CD4-positive, alpha-beta T cell treated with Interleukin-2 at 100 ng/mL for 4 hours (primary cell): ENCODE measurements at places on chromosomes 1 and 21.

DNA sequence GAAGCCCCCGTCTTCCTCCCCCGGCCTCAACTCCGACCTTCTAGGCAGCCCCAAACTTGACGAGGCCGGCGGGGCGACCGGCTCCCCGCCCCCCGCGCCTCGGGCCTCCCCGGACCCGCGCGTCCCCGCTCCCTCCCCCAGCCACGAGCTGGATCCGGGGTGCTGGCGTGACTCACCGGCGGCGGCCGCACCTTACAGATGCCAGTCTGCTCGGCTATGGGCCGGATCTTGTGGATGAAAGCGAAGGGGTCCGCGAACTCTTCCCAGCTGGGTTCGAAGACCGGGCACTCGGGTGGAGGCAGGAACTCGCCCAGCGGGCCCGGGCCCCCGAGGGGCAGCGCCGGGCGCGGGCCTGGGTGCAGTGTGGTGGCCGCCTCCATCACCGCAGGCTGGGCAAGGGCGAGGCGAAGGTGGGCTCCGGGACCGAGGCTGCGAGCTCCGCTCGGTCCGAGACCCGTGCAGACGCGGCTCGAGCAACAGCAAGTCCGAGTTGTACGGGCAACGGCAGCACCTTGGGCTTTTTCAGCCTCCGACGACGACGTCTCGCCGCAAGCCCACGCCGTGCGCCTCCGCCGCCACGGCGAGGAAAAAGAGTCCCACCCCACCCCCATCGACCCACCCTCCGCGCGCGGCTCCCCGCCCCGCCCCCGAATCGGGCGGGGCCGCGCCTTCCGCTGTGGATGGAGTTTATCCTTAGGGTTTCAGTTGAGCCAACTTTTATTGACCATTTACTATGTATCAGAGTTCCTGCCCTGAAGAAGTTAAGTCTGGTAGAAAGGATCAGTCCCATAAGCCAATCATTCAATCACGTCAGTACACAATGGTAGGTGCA lies at the start of gene KDM5B:
Gene KDM5B (minus strand): TSS at position 496 of the 832 bp plus-strand sequence. CDS start 116 bp downstream, at position 380.
- peak; percentile 72 for DNase-seq

- DNase-seq, result no peak
Observed at GRCh38 chr1:168087696-168088095, 49.0 kb downstream of the GPR161 start.

DNA sequence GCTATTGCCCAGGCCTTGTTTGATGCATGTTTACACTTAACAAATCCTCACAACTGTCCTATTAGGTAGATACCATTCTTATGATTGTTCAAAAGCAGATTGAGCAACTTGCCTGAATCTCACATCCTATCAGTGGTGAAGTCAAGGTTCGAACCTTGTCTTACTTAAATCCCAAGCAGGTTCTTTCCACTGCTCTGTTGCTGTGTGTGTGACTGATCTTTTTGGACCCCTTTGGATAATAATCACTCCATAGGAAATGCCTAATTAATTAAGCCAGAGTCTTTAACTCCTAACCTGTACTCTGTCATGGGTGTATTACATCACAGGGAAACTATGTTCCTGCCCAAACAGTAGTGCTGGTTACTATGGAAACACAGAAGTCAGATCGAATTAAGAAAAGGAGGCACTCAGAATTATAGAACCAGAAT lies 84.2 kb downstream of the SPATA46 start:
- no peak for DNase-seq

GRCh38 chr1:203207751-203208150 lies 21.2 kb upstream of the CHI3L1 start:
- DNase-seq, result no peak
